CD8-positive, alpha-beta T cell (primary cell): ENCODE measurements at places on chromosomes 16 and 17. TPM values are rescaled to one million over a fixed set of nuclear protein-coding genes. Genes with fewer than 3 reads are reported as not detected.

NFAT5 gene
- total RNA-seq: 27.6 TPM

TEX19 gene
- not detected for total RNA-seq

PTX4 gene
- total RNA-seq: not detected

FOXN1 gene
- not detected for total RNA-seq

SHBG gene
- total RNA-seq: not detected

ASPHD1 gene
- not detected for total RNA-seq

NOG gene
- 6.6 TPM for total RNA-seq

DNA sequence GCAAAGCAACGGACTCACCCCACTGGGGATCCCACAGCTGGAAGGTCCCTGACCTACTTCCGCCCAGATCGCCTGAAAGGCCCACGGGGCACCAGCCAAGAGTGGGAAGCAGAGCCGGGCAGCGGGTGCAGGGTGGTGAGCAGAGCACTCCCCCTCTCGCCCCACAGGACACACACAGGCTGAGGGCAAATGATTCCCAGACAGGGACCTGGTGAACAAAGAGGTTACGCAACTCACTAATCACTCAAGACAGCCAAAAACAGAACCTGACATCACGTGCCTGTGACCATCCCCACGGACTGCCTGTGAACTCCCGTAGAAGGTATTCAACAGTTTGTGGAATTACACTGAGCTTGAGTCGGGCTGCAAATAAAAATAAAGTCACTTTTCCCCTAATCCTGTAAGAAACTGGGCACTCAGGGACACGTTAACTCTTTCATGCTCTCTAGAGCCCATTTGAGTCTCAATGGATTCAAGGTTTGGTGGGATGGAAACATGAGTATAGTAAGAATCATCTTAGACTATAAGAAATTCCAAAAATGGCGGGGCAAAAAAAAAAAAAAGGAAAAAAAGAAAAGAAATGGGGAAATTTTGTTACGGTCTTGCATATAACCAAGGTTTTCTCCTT, 396.1 kb downstream of the SOX9 start:
- DNase-seq: no peak

DNA sequence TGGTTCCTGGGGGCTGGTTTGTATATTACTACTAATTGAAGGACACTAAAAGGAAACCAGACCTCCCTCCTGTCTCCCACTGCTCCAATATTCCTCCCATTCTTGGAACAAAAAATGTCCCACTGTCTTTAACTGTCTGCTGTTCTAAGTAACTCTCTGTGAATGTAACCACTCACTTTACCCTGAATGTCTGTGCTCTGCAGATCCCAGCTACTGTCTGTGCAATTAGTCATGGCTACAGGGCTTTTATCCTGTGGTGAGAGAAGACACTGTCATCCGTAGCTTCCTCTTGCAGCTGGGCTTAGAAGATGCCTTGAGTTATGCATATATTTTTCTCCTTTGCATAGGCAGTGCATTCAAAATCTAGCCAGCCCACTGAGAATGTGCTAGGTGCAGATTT, 853.8 kb downstream of the CDH8 start:
- DNase-seq: no peak

GRCh38 chr17:76672270-76672851, 28.8 kb upstream of the ST6GALNAC1 start:
- no peak for DNase-seq

DNA sequence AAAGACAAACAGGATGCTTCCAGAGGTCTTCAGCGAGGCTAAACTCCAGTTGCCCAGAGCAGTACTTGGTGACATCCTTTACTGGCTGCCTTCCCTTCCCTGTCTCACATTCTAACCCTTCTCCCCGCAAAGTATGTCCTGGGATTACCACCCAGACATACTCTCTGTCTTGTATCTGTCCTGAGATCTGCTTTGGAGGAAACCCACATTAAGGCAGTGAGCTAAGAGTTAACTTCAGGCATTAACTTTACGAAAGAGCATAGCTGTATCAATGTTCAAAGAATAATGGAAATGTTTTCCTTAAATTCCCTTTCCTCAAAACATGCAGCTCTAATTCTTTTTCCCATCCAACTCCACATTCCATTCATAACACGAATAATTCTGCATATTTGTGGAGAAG, 385.2 kb downstream of the NPIPA8 start:
- no peak for DNase-seq

- DNase-seq: no peak
These were observed 73.6 kb downstream of the METRNL start for GRCh38 chr17:83152745-83153611.

- no peak for DNase-seq
These were observed 483.1 kb downstream of the CDH11 start for GRCh38 chr16:64638766-64639165.

DNA sequence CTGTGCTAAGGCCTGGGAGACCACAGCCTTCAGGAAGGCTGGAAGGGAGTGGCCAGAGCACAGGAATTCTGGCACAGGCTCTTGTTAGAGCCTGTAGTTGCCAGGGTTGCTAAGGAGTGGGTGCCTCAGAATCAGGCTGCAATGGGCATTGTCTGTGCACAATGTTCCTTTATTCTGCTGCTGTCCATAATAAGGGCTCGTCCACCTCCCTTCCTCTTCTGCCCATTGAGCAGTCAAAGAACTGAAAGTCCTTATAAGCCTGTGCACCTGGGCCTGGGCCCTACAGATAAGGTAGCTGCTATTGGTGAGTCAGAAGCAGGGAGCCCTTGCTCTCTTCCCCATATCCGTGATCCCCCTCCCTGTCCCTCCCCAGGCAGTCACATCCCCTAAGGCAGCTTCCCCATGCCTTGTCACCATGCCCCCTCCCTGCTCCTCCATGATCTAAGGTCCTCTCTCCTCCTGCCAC, 5.4 kb upstream of the CNGB1 start:
- DNase-seq: no peak

GRCh38 chr17:76934561-76935320, 66.5 kb downstream of the MGAT5B start:
- DNase-seq: no peak

DNA sequence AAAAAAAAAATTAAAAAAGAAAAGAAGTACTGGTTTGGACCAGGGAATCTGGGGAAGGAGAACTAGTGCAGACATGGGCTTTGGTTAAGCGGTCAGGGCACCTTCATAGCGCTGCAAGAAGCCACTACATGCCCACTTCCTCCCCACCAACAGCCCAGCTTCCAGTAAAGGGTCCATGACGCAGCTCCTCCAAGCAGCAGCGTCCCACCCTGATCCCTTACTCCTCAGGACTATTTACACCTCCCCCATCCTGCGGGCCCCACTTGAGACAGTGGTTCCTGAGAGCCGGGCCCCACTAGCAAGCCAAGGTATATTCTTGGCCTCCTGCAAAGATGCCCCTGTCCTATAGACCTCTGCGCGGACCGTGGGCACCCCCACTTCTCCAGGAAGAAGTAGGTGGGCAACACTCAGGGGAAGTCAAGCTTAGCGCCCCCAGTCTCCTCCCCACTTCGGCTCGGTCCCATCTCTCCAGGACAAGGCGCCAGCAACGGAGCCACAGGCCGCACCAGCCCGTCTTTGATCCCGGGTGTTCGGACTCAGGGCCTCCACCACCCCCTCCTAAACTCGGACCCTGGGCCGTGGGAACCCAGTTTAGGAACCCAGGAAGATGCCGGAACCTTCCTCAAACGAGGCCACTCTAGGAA, 913 bp upstream of the PRR14 start:
- DNase-seq: peak; percentile 64

DNA sequence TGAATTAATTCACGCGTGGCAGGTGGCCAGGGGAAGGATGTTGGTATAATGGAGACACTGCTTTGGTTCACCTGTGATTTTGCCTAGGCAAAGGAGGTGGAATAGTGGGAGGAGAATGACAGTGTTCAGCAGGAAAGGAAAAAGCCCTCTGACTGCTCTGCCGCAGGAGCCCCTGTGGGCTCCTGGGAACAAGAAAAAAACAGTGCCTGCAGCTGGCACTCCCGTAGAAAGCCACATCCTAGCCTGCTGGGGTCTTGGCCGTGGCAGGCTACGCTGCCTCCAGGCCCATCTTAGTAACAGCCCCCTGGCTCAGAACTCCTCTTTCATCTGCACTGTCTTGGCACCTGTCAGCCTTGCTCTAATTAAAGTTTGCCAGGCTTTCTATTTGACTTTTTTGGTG, 20.6 kb downstream of the ADORA2B start:
- DNase-seq: no peak

- DNase-seq: no peak
These were observed at the start of gene VAT1L for GRCh38 chr16:77788181-77789084. Gene VAT1L, plus strand, starts transcription at chr16:77788564. Its CDS starts 119 bp downstream, at chr16:77788683.

DNA sequence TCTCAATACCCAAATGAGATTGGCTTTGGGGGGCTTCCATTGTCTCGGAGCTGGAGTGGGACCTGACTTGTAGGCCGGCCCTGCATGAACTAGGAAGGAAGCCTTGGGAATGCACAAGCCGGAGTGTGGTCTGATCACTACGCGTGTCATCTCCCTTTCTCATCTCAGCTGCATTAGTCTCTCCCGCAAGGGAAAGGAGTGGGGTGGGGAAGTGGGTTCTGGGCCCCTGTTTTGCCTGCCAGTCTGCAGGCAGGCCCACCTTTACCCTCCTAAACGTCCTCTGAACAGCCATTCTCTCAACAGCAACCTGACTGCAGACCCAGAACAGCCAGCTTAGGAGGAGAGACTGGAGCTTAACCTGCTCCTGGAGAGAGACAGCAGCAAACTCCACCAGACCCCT, 11.4 kb upstream of the DNAI2 start:
- no peak for DNase-seq

DNA sequence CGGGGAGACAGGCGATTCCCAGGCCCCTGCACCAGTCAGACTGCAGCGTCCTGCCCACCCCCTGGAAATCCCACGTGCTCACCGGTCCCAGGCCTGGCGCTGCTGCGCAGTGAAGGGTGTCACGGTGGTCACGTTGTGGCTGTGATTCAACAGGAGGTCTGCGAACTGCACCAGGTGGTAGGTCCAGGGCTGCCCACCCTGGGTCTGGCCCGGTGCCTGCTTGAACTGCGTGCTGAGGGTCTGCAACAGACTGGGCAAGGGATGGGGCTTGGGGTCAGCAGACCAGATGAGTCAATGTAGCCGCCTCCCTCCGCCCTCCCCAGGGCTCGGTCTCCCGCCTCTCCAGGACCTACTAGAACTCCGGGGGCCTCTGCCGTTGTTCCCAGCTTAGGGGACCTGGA, 7.1 kb downstream of the MYBBP1A start:
- DNase-seq: no peak

DNA sequence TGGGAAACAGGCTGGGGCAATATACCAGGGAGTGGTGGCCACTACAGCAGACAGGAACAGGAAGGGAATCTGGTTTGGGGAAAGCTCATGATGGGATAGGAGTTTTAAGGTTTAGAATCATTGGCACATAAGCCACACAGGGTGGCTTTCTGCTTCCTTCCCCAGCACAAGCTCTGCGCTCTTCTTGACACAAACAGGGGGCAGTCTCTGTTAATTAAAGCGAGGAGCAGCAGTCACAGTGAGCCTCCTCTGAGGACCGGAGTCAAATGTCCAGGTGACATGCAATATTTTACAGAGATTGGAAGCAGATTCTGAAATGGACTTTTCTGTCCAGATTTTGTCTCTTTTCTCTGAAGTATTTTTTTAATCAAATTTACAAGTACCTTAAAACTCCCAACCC, 2.8 kb upstream of the SHISA9 start:
- no peak for DNase-seq

DNA sequence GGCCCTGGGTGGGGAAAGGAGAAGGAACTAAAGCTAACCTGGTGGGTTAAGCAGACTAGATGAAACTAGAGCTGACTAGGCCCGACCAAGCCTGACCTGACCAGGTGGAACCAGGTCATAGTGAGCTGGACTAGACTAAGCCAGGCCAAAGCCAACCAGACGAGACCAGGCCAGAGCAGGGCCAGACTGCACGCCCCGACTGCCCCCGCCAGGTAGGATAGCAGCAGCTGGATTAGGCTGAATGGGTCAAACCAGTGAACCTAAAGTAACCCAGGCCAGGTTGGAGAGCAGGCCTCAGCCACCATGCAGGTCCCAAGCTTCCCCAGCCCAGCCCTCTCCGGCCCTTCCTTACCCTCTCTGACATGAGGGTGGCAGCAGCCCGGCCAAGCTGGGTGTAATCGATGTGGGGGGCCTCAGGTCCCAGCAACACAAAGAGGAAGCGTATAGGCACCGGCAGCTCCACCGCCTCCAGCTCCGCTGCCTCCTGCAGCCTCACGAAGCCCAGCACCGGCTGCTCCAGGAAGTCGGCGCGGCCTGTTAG, 9.1 kb downstream of the SLC4A1 start:
- DNase-seq: no peak
